ENCODE measurements at places on chromosomes 4 and X.
A peak's percentile ranks its signal among the peaks of the same experiment; 100 is the strongest.

DNA sequence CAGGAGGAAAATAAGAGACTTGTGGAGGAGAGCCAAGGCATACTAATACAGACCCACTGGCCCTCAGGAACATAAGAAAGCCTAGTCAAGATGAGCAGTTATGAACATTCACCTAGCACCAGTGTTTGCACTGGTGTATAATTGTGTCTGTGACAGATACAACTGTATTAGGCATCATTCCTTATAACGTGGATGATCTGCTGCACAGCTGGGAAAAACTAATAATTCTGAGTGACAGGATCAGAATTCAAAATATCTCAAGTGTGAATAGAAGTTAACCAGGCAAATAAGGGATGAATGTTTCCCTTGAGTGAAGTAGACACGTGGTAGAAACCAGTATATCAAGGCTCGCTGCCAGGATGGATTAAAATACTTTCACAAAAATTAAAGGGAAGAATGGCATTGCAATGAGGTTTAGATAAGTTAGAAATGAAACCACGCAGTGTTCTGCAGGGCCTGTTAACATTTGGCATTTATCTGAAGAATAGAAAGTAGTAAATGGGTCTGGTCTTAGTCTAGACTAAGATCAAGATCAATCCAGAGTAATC is 325.9 kb downstream of the EPHA5 start:
- no peak for DNase-seq

GRCh38 chr4:154620111-154620510 is 7.7 kb upstream of the FGG start:
- DNase-seq = no peak

GRCh38 chr4:1247864-1248244 is 1.1 kb downstream of the CTBP1 start:
- no peak for DNase-seq

DNA sequence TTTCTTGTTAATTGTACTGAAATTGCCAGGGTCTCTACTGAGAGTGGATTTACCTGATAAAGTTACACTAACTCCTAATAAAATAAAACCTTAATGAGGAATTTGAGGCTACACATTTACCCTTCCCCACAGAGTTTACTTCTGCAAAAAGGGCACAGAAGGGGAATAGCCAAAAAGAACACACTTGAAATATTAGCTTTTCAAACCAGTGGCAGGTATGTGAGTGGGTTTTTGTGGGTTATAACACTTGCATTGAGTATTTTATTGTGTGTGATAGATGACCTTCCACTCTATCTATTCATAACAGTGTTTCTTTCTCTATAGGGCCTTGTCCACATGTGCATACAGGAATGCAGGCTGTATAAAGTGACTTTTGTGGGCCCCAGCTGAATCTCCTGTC is 5.0 kb upstream of the GPR174 start:
- DNase-seq = no peak

DNA sequence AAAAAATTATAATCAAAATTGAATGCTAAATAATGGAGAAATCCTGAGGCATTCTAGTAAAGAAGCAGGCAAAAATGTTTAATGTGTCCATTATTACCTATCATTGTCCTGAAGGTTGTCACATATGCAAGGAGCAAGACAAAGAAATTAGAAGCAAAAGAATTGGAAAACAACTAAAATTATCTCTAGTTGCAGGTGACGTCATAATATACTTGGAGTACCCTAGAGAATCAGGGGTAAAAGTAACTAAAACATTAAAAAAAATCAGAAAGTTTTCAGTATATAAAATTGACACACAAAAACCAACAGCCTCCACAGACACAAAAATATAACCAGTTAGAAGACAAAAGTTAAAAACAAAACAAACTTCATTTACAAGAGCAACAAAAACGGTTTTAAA is 21.4 kb downstream of the MAGEA1 start:
- DNase-seq = no peak

DNA sequence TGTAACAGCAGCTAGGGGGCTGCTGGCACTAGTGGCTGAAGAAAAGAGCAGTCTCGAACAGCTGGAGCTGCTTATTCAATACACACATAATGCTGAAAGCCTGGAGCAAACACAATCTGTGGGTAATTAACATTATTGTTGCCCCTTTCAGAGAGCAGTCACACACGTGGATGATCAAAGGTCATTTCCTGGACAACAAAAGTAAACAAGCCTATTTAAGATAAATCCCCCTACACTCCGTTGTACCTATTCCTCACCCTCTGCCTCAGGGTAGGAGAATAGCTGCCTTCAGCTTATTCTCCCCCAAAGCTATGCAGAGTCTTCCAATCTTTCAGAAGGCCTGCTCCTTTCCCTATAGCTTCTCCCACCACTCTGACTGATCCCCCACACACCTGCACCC is 803.9 kb downstream of the C4orf33 start:
- no peak for DNase-seq

DNA sequence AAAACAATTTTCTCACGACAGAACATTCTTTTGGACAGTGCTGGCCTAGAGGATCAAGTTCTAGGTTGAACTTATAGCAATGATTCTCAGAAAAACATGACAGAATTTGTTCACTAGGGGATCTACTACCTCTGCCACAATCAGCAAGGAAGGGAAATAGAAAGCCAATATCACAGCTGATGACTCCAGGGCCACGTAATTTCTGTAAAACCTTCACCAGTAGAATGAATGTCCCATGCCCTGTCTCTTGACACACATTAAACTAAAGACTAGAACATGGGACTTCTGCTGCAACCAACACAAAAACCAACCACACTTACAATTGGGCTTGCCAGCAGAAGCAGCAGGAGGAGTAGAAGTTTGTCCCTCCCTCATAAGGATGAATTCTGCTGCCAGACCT is 86.0 kb upstream of the NPFFR2 start:
- no peak for DNase-seq

DNA sequence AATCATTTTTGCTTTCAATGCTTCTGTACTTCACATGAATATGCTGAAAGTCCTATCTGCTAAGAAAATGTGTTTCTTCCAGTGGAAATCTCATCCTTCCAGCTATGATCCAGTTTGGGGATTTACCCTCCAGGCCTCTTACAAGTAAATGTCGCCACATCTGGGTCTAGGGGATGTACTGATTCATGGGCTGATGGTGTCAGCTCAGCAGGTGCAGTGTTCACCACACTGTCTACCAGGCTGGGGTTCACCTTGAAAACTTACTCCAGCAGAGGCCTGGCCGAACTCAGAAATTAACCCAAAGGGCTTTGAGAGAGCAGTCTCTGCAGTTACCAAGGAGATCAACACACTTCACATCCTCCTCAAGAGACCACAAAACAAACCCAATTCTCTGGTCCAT is 154.3 kb downstream of the TSPAN5 start:
- no peak for DNase-seq

GRCh38 chrX:23494741-23495140 is 160.1 kb downstream of the PTCHD1 start:
- DNase-seq = no peak

DNA sequence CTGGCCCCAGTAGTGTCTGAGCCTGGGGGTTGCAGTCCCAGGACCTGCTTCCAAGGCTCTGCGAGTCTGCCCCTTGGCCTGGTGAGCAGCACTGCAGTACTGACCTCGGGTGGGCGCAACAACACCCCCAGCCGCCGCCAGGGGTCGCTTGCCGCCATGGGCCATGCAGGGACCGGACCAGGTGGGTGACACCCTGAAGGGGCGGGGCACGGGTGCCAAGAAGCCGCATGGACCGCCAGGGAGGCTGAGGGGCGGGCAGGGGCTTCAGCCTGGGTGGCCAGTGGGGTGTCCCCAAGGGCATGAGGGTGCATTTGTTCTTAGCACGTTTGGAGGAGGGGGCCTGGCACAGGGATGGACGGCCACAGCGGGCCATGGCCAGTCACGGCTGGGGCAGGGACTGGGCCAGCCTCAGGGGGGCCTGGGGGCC is 25.0 kb downstream of the TACC3 start:
- DNase-seq = peak; percentile 63

GRCh38 chr4:92447255-92447905 is 143.6 kb downstream of the GRID2 start:
- DNase-seq = no peak

DNA sequence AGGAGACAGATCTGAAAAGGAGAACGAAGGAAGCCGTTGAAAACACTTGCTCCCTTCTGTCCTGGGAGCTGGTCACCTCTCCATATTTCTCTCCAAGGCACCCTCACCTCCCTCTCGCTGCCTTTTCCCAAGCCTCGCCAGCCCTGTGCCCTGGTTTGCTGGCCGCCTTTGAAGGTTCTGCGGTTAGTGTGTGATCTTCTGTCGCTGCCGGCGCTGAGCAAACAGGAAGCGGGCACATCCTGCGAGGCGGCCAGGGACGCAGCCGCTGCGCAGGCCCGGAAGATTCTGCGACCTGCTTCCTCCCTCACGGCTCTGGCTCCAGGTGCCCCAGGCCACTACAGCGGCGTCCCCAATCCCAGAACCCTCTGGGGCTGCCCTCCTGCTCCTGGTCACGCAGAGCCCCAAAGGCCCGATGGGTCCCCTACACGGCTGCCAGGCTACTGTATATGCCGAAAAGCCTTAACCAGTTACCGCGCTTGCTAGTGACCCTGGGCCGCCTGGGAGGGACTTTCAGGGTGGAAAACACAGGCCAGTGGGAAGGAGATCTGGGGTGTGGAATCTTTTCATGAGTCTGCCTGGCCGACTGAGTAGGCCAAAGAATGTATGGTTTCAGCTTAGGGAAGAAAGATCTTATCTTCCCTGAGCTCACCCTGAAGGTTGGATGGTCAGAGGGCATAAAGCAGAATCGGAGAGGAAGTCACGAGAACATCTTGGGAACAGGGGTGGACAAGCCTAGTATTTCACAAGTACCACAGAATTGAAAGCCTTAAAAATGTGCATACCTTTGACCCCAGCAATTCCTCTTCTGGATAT is 2.3 kb upstream of the SASH3 start:
- peak; percentile 42 for DNase-seq

GRCh38 chr4:13794819-13795565 is 167.5 kb upstream of the BOD1L1 start:
- DNase-seq = no peak

DNA sequence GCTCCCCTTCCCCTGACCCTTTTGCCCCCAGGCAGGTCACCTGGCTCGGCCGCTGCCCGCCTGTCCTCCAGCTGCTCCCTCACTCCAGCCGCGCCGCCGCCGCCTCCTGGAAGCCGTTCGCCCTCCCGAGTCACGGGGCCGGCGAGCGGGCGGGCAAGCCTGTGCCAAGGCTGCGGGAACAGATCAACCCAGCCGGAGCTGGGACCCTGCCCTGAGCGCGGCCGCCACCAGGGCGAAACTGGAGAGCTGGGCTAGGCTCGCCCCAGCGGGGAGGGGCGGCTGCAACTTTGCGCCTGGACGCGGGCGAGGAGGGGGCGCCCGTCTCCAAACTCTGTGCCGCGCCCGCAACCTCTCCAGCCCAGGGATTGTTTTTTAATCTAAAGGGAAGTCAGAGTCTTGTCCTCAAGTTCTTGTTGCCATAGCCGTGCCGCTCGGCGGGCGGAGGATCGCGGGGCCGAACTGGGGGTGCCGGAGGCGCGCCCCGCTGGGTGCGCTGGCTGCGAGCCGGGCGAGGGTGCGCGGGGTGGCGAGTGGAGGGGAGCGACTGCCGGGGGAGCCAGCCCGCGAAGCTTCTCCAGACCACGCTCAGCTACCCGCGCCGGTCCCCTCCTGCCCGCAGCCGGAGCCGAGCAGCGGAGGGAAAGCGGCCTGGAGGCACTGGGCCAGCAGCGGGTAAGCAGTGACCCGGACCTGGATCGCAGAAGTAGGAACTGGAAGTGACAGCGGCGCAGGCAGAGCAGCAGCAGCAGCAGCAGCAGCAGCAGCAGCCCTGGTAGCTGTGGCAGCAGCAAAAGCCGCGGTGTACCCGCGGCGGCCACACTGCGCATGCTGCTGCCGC is 13.4 kb downstream of the ARHGEF6 start:
- DNase-seq = no peak

- no peak for DNase-seq
Measured at GRCh38 chr4:29927895-29928294, 792.3 kb upstream of the PCDH7 start.

DNA sequence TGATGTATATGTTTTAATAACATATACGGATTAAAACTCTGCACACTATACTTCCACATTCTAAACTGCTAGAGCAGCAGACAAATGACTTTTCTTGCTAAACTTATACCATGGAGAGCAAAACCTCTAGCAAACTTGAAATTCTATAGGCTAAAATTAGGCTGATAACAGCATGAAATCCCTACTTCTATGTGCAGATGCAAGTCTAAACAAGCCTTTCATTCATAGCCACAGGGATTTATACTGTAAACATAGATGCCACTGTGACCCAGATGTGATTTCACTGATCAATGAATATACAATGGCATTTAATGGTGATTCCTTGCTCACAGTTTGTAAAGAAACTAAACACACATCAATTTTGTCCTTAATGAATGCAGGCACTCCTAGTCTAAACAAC is 151.0 kb downstream of the ANTXR2 start:
- no peak for DNase-seq

DNA sequence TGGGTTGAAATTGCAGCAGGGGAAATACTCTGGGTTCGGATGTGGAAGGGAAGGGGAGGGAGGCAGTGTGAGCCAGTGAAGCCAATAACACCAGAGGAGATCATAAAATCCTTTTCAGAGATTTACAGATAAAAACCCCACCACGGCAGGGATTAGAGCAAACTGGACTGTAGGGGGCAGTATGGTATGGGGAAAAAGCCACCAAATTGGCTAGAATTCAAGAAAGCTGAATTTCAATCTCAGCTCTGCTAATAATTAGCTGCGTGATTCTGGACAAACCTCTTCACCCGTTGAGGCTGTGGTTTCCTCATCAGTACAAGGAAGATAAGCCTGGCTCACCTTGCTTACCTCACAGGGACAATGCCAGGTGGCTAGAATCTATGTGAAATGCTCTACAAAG is 108.1 kb downstream of the ATG4A start:
- no peak for DNase-seq

DNA sequence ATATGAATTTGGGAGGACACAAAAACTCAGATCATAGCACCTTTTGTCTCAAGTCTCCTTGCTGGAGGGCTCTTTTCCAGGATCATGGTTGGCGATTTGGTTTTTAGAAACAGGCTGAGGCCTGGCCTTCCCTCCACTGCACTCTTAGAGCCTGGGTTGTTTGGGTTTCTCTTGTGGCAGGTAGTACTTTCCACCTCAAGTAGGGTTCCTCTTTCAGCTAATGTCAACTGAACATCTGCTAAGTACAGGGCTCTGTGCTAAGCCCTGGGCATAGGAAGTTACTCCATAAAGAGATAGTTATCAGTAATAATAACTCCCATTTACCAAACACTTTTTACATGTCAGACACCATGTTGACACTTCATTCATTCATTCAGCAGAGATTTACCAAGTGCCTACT is 28.2 kb upstream of the APLN start:
- no peak for DNase-seq

DNA sequence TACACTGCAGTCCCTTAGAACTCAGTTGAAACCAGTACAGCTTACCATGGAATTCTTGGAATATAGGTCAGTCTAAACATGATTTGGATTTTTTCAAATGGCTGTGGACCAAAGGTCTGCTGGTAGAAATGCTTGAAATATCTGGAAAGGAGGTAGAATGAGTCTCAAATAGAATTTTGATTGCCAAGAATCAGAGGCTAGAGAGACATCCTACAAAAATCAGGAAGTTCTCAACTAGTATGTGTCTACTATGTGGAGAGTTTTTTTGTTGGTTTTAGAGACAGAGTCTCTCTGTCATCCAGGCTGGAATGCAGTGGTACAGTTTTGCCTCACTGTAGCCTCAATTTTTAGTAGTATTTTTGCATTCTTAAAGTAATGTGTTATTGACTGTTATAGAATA is 53.6 kb downstream of the PAQR3 start:
- DNase-seq = no peak

All from activated CD8-positive, alpha-beta memory T cell treated with anti-CD3 and anti-CD28 coated beads for 1 hour (primary cell).